ENCODE measurements at places on chromosomes 4 and X.

GRCh38 chr4:40121515-40121914, 64.9 kb downstream of the N4BP2 start:
- DNase-seq, result no peak

DNA sequence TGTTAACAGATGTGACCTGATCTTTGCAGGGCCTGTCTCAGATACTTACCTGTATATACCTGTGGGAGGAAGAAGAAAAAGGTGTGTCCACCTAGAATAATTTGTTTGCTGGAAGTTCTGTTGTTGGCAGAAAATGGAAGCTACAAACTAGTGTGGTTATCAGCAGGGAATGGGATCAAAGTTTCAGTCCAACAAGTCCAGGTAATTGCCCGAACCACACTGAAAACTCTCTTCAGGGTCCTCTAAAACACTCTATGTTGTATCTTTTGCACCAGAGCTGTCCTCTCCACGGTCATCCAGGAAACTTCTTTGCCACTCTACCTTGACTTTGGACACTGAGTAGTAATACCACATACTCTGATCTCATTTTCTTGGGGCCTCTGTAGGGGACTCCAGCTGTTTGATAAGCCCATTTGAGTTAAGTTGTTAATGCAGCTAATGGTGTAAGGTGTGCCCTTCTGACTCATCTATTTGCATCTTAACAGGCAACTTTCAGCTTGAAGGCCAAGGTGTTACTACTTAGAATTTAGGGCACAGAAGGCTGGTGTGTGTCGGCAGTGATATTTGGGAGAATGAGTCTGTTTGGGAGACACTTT, 38.7 kb upstream of the GATB start:
- no peak for DNase-seq

GRCh38 chrX:13418126-13419097, 98.6 kb upstream of the ATXN3L start:
- DNase-seq, result no peak

DNA sequence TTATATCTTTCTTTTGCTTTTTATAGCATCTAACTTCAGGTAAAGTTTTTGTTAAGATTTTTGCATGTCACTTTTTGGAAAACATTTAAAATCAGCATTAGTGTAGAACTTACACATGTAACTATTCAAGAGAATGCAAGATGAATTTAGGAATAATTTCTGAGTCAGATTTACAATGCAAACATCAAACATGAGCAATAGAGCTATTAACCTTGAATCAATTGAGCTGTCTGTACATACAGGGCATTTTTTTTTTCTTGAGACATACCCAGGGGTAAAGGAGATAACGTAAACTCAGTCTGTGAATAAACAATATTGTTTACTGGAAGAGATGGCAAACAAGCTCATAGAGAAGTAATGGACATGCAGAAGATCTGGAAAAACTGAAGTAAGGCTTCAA, 311.5 kb downstream of the IL1RAPL2 start:
- no peak for DNase-seq

DNA sequence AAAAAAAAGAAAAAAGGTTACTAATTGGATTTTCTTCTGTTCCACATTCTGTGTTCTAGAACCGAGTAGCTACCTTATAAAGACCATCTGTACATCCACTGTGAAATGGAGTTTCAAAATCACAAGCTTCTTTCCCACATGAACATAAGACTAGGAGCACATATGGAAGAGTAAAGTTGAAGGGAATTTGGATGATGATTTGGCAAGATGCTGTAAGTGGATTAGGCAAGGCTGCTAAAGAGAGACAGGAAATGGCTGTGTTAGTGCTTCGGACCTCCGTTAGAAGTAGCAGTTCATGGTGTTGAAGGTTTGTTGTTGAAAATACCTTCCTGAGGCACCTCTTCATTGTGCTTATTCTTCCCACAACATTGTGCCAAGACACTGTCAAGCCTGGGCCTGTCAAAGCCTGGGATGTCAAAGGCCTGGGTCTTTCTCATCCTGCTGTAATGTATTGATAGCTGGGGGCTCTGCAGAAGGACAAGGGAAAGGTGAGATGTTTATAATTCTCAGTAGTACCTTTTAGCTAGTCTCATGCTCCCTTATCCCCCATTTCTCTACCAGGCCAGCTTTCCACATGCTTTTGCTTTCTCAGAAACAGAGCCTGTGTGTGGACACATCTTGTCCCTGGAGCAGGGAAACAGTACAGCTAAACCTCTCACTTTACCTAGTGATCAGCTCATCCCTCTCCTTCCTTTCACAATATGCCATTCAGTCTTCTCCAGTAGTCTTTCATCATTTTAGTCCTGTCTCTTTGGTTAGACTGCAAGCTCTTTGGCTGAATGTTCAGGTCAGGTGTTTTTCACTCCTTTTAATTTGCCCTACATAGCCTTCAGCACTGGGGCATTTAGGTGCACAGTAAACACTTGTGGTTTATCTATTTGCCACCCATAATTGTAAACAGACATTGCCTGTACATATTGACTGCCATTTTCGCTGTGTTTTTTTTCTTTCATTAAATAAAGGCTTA, 37.9 kb upstream of the CYP2U1 start:
- DNase-seq, result no peak

GRCh38 chrX:21735038-21735767, 22.7 kb downstream of the SMPX start:
- no peak for DNase-seq

- DNase-seq, result no peak
Measured at GRCh38 chr4:5887361-5888221, 5.3 kb downstream of the CRMP1 start.

- no peak for DNase-seq
Measured at GRCh38 chrX:2863646-2864045, 34.9 kb downstream of the GYG2 start.

DNA sequence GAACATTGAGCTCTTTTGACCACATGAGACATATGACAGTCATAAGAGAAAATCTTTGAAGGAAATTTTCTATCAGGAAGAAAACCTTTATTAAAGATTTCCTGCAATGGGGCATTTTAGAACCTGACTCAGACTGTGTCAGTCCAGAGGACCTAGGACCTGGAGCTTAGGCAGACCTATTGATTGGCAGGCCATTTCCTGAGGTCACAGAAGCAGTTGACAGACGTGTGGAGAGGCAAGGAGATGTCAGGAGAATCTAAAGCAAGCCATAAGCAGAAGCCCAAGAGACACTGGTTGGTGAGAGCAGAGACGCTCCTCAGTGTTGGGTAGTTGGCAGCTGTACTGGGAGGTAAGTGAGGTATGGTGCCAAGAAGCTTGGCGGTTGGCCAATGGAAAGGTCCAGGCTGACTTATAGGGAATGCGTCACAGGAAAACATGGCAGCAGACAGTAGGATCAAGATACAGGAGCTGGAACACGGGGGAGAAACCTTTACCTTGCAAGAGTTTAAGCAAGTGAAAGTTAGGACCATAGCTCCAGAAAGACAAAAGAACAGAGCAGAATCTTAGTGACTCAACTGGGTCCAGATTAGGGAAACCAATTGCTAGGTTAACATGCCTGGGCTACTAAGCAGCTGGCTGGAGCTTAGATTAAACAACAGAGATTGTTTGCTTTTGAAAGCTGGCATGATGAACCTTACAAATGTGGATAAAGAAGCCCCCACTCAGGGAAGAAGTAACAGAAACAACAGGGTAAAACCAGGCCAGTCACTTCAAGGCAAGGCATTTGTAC, 18.6 kb downstream of the PALLD start:
- no peak for DNase-seq

- DNase-seq, result no peak
Measured at GRCh38 chrX:150983521-150984168, 510 bp downstream of the HMGB3 start.

- DNase-seq, result no peak
Measured at GRCh38 chr4:98625920-98626319, 32.5 kb downstream of the TSPAN5 start.

DNA sequence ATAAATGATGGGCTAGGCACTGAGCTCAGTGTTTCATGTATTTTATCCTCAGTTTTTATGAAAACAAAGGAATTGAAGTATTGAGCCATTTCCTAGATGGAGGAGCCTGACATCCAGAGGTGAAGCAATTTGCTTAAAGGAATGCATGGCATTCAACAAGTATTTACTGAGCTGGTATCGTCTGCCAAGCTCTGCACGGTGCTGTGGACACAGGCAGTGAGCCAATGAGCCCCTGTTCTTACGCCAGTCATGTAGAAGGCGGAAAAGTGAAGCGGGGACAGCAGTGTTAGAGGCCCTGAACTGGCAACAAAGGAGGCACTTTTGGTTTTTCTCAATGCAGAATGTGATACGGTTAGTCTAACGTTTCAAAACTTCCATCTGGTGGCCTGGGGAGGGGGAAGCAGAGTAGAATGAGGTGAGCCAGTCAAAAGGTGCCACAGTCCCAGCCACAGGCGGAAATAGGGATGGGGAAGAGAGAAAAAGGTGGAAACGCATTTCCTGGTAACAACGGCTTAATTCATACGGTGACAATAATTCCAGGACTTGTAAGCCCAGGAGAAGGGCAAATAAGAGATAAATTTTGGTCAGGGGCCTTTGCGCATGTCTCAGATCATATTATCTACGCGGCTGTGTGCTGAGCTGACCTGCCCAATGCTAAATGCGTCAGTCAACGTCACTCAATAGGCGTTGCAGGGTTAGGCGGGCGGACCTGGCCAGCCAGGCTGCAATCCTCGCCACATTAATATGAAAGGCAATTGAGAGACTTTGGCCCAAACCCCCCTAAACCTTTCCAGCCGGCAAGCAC, 133.9 kb downstream of the AFAP1 start:
- no peak for DNase-seq

All from stimulated activated CD8-positive, alpha-beta memory T cell treated with anti-CD3 and anti-CD28 coated beads, Interleukin-7, amount 100 ng/mL, for 1 hour (primary cell).